ENCODE measurements at places on chromosomes 1 and 21.

DNA sequence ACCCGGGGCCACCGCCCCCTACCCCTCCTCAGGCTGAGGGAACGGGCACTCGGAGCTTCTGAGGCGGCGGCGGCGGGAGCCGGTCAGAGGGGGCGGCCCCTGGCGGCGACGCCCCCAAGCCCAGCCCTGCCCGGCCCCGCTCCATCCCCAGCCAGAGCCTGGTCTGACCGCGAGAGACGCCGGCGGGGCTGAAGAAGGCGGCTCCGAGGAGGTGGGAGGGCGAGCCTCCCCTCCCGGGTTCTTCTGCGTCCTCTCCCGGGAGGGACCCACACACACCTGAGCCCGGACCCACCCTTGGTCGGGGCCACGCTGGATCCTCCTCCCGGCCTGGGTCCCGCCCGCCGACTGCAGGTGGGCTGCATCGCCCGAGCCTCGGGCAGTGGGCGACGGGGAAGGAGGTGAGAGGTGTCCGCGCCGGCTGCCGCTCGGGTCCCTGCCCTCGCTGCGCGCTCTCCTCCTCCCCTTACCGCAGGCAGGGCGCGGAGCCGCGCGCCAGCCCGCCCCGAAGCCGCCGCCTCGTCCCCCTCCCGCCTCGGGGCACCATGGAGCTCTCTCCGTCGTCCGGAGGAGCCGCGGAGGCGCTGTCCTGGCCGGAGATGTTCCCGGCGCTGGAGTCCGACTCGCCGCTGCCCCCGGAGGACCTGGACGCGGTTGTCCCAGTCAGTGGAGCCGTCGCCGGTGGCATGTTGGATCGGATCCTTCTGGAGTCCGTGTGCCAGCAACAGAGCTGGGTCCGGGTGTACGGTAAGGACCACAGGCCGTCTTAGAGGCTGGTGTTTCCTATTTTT is at the start of gene RASAL2:
TSS of gene RASAL2 (plus strand) at position 154 of the 788 bp plus-strand sequence. CDS start at position 543, 389 bp downstream.
- DNase-seq: peak; percentile 24

GRCh38 chr1:175708787-175709186 is 34.6 kb downstream of the TNR start:
- DNase-seq: no peak

DNA sequence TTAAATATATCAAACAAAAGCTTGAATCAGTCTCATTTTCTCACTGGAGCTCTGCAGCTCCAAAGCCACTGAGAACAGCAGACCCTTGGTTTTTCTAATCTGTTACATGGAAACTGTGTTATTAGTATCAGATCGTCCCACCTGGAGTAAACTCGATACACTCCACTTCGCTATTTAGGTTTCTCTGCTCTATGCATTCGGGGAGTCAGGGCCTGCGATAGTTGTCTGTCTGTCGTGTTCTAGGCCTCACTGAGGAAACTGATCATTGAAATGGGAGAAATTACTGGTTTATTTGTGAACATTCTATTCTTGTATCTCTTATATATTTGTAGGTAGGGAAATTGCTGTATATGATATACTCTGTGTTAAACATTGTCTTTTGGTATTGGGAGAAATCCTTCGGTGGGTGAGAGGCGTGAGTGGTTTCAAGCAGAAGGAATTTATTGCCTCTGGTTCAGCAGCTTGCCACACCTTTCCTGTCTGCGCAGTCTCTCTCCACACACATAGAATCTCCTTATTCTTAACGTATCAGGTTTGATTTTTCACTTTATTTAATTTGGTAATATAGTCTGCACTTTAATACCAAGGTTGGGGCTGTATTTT is 8.5 kb downstream of the PRDM2 start:
- no peak for DNase-seq

- no peak for DNase-seq
Observed at GRCh38 chr1:93042187-93043056, 36.7 kb upstream of the MTF2 start.

GRCh38 chr1:31505911-31506497 is 70.3 kb upstream of the TINAGL1 start:
- no peak for DNase-seq

DNA sequence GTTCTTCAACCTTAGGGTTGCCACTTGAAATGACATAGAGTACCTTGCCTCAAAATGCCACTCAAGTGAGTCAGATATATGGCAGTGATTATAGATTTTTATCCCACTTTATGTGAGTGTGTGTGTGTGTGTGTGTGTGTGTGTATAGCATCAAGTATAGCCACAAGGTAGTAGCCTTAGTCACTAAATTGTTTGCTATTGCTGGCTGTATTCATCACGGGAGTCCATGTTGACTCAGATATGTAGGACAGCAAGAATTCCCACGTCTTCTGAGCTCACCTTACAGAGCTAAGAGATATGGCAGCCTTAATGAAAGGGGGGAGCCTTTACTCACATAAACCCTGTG is 9.3 kb downstream of the ETS2 start:
- no peak for DNase-seq

DNA sequence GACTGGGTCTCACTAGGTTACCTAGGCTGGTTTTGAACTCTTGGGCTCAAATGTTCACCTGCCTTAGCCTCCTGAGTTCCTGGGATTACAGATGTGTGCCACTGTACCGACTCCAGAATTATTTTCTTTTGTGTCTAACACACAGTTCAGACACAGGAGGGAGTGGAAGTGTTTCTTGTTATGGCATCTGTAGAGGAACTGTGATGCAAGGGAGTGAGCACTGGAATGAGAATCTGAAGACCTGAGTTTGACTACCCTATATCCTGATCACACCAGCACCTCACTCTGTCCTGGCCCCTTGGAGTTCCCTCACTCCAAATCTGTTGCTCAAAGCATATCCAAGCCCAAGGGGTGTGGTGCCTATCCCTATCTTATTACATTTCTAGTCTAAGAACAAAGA is 15.2 kb downstream of the OPTC start:
- DNase-seq: no peak

GRCh38 chr1:110089561-110090275 is 19.2 kb upstream of the ALX3 start:
- DNase-seq: no peak

GRCh38 chr1:12475101-12475500 is 142.9 kb downstream of the DHRS3 start:
- DNase-seq: no peak

GRCh38 chr1:185807275-185807674 is 73.1 kb downstream of the HMCN1 start:
- DNase-seq: no peak

DNA sequence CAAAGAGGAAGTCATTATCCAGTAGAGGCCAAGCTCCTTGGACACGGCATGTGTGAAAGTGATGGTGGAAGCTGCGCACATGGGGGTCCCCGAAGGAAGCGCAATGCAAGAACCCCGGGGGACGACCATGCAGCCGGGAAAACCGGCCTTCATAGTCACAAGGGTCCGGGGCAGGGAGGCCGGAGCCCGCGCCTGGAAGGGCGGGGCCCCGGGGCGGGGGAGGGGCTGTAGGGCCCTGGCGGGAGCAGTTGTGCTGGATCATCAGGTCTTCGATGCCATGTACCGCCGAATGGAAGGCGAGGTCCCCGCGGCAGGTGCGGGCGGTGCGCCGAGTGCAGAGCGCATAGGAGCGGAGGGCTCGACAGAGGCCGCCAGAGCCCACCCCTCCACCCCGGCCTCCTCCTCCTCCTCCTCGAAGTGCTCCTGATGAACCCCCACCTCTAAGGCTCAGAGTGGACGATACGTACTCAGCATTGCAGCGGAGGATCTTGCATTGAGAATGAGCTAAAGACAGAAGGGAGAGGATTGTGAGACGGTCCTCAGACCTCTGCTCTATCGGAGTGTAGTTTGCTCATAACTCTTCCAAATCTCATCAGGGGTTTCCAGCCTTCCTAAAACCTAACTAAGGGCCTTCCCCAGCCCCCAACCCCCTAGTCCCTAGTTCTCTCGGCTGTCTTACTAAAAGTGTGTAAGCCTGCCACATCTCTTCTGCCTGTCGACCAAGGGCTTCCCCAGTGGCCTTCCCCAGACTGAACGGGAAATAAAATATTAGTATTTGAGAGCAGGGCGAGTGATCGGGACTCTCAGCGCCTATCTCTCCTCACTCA is 2.1 kb downstream of the HJV start:
- no peak for DNase-seq

GRCh38 chr1:247287460-247287859 is 31.6 kb downstream of the VN1R5 start:
- no peak for DNase-seq

GRCh38 chr1:184409011-184409410 is 22.2 kb downstream of the C1orf21 start:
- DNase-seq: no peak

- no peak for DNase-seq
Observed at GRCh38 chr21:25708467-25709065, 26.1 kb downstream of the ATP5PF start.

- DNase-seq: no peak
Observed at GRCh38 chr21:42452401-42453223, 43.4 kb downstream of the RSPH1 start.

GRCh38 chr21:29155118-29155932 is 24.9 kb downstream of the MAP3K7CL start:
- no peak for DNase-seq

DNA sequence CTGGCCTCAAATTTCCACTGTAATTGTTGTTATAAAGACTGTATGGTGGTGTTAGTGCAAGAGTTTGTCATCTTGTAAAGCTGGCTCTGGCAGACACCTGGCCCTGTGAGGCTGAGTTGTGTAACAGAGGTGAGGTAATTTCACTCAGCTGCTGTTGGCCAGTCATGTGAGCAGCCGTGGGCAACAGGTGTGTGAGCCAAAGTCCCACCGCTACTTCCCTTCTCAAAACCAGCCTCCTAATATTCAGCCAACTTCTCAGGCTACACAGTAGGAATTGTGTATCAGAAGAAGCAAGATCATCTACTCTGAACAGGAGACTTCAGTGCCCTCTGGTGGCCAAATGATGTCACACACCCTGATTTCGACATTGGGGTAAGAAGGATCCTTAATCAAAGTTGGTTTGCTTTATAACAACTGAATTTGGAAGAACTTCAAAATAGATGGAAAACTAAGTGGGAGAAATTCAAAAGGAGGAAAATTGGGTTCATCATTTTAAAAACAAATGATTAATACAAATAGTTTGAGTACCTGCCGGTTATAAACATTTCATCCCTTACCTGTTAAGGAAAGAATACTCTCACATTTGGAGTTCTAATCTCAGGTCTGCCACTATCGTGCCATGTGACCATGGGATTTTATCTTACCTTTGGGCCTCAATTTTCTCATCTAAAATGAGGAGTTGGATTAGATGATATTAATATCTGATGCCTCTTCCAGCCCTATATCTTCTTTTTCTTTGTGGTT is 2.6 kb upstream of the CREG1 start:
- DNase-seq: peak; percentile 52

DNA sequence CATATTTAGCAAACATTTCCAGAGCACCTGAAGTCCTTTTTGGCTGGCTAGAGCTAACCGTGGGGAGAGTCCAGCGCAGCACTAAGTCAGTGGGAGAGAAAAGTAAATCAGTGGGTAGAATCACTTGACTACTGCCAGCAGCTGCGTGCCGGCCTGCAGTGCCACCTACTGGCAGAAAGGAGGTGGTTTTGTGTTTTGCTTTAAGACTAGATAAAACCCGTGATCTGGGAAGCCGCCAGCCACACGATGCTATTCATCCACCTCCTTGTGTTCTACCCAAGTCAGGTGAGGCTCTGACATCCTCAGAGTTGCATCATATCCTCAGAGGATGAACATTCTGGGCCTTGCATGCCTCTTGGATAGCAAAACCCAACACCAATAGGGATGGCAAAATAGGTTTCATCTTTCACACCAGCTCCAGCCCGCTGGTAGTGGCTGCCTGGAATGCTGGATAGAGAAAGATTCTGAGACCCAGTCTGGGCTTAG is 14.1 kb upstream of the HEYL start:
- DNase-seq: peak; percentile 53

DNA sequence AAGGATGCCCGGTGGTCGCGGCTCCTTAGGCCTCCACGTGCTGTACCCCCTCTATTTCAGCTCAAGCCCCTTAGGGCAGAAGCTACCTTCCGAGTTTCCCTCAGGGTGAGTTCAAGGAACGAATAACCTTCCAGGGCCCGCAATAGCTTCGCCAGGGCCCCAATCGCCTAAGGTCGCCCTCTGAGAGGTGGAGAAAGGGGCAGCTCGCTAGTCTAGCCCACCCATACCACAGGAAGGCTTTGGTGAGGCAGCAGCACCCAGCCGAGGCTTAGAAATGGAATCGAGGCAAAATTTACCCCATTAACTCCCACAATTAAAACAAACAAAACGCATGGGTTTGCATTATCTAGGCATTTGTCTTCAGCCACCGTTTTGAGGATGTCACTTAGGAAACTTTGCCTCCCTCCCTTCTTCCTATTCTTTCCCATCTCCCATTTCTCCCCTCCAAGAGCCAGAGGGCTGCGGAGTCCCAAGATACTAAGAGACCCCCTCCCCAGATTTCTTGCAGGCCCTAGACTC is 954 bp downstream of the WNT2B start:
- no peak for DNase-seq

- no peak for DNase-seq
Observed at GRCh38 chr1:207134581-207134980, 30.5 kb downstream of the C4BPA start.

DNA sequence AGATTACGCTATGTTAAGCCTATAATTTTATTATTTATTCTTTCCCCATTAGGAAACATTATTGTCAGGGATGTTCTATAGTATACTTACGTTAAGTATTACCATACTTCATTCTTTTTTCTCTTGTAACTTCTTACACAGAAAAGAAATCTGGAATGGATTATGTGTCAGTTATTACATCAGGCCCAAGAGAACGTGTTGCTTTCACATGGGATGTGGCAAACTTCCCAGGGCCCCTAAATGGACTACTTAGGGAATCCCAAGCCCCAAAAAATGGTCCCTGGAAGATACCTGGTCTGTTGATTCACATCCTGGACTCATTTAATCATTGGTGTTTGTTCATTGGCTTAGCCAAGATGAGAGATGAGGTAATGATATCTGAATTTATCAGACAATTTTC is 249.8 kb downstream of the NRIP1 start:
- no peak for DNase-seq

GRCh38 chr1:170214117-170215032 is 68.6 kb downstream of the NTMT2 start:
- DNase-seq: no peak

DNA sequence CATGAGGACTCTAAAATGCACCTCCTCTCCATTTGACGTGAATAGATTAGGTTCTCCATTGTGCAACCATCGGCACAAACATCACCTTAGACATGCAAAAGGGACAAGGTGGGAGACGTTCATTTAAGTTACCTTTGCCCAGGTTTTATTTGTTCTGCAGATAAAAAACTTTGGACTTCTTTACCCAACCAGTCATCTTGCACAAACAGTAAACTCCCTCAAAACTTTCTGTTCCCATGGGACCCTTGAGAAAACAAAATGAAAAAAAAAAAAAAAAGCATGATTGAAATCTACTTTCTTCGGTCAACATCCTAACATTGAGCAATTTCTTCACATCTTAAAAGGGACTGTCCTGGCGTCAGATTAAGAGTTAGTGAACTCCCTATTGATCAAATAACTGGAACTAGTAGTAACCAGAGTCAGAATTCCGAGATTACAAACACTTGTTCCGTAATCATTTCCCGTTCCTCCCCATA is 31.4 kb upstream of the PROX1 start:
- no peak for DNase-seq

- DNase-seq: no peak
Observed at GRCh38 chr1:2405588-2406295, 6.6 kb downstream of the PEX10 start.

- no peak for DNase-seq
Observed at GRCh38 chr1:119714583-119714982, 2.8 kb downstream of the PHGDH start.

- DNase-seq: no peak
Observed at GRCh38 chr1:204617256-204618147, 68.0 kb downstream of the LRRN2 start.

Data from activated B cell treated with CpG ODN at 0.5 μM for 24 hours (primary cell).